ENCODE measurements at places on chromosomes 12 and 14.

GRCh38 chr14:32167907-32168306 is 33.9 kb upstream of the RNU6-7 start:
- no peak for DNase-seq

- no peak for DNase-seq
Measured at GRCh38 chr12:126219139-126219538, 1153.9 kb downstream of the AACS start.

GRCh38 chr12:7339675-7340074 is 35.8 kb downstream of the ACSM4 start:
- DNase-seq = no peak

- DNase-seq = no peak
Measured at GRCh38 chr12:38282886-38283285, 33.7 kb upstream of the ALG10B start.

DNA sequence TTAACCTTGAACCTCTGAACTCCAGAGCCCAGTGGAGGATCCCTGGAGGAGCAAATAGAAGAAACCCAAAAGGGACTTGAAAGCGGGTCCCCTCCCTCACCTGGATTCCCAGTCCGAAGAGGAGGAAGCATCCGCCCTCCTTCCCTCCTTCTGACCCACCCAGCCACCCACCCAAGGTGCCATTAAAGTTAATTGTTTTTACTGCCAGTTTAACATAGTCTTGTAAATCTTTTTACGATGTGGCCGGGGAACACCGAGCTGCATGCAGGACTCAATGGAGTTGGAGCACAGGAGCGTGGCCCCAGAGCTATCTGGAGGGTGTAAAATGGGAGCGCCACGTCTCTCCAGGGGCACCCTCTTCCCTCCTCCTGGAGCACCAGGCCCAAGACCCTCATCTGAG is 49.9 kb upstream of the TBX3 start:
- no peak for DNase-seq

DNA sequence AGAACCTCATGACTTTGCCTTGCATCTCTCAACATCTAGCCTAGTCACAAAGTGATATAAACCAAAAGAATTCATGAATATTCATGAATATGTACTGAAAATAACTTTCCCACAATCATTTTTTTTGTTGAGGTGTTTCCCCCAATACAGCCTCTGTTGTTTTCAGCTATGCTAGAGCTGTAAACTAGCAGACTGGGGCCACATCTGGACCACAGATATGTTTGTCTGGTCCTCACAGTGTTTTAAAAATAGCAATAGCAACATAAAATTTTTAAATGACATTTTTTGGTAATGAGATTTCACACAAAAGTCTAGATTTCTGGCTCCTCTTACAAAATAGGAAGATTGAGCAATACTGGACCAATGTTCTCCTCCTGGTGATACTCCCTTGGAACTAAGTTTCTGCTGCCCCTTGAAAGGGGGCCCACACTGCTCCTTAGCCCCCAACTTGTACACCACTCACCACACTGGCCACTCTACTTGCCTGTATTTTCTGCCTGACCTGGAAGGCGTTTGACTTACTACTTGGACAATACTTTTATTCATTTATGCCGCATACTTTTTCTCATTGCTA is 81.2 kb downstream of the BMP4 start:
- DNase-seq = no peak

- peak; percentile 30 for DNase-seq
Measured at GRCh38 chr12:3119192-3119755, 42.1 kb downstream of the TSPAN9 start.

GRCh38 chr12:132623072-132623869 is 4.7 kb downstream of the P2RX2 start:
- DNase-seq = no peak

- no peak for DNase-seq
Measured at GRCh38 chr12:71158361-71158882, 623 bp upstream of the TSPAN8 start.

- no peak for DNase-seq
Measured at GRCh38 chr14:93343266-93343665, 3.7 kb upstream of the COX8C start.

DNA sequence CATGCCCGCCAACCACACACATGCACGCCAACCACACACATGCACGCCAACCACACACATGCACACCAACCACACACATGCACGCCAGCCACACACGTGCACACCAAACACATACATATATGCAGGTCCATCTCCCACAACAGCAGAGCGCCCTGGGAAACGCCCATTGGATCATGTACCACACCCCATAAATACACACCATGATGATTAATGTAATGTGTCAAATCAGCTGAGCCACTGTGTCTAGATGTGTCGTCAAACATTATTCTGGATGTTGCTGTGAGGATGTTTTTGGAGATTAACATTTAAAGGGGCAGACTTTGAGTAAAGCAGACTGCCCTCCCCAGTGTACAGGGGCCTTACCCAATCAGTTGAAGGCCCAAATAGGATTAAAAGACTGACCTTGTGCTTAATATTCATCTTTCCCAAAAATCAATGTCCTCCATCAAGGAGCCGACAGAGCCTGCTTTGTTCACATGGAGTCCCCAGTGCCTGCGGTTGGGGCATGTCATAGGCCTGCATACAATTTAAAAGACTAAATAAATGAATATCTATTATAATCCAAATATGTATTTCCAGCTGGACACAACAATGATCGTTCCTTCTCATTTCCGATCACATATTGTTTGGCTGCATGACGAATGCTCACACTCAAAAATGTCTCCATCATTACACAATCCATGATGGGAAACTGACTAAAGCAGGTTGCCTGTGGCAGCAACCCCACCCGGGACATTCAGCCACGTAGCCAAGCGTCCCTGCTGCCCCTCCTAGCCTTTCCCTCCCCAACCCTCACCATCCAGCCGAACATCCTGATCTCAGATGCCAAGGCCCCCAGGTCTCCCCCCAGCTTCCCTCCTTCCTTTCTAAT is 23.2 kb upstream of the BDKRB2 start:
- no peak for DNase-seq

GRCh38 chr12:2244013-2244861 is 191.4 kb downstream of the CACNA1C start:
- no peak for DNase-seq

DNA sequence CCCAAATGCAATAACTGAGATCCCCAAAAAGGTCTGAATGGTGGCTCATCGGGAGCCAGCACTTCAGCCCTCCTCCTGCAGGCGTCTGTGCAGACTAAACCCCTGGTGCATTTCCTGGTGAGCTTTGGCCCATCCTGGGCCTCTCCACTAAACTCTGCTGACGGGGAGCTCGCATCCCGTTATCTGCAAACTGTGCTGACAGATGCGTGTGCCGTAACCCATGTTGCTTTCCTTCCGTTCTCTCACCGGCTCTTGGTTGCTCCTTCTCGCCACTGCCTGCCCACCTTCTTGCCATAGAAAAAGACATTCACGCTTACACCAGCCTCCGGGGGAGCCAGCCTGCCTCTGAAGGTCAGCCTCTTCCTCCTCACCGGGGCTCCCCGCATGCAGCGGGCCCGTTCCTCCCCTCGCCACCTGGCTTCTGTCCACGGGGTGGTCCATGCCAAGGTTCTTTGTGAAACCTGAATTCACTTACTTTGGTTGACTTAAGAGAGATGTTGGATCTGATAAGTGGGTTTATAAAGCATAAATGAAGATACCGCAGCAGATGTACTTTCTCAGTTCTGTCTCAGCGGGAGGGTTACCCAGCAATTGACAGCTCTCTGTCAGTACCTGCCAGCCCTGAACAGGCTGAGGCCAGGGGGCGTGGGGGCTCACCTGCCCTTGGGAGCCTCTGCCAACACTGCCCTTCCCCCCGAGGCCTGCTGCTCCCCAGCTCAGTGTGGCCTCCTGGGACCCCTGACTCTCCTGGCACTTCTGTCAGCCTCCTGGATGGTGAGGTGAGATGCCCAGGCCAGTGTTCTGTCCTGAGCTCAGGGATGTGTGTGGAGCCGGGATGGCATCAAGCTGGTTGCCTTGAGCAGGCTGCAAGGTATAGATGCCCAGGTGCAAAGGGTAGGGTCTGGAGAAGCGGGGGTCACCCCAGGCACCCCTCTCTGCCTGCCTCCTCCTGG is 14.2 kb downstream of the ZFYVE21 start:
- no peak for DNase-seq

DNA sequence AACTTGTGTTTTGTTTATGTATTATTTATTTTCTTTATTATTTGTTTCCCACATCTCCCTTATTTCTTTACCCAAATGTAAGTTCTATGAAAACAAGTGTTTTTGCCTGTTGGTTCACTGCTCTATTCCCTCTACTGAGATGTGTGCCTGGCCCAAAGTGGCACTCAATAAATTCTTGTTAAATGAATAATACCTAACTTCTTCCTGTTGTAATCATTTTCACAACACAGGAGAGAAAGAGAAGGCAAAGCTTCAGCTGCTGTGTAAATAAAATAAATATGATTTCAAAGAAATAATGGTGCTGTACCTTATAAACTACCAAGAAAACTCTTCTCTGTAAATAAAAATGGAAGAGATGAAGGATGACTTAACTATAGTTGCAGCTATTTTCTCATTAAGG is 116.2 kb downstream of the TRHDE start:
- DNase-seq = no peak

DNA sequence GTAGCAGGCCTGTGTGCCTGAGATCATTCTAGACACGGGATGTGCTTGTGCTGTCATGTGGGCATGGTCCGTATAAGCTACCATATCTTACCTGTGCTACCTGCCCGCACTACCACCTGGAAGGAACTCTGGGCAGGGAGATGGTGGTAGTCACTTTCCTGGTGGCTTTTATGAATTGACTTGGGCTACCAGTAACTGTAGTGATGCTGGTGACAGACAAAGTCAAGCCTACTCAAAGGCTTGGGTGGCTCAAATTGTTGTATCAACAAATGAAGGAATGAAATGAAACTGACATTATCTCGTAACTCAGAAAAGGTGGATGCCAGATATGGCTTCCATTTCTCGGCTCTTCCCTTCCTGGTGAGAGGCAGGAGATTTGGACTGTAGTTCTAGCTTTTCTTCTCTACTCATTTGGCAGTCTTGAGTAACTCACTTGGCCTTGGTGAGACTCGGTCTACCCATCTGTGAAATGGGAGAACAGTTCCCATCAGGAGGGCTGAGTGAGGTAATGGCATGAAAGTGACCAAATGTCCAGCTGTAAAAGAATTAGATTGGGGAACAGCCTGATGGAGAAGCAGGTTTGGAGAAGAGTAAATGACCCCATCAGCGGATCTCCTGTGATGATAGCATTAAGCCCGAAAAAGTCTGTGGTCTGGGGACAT is 81.3 kb downstream of the NOS1 start:
- no peak for DNase-seq

GRCh38 chr14:105076805-105077648 is 11.8 kb upstream of the GPR132 start:
- peak; percentile 56 for DNase-seq

- DNase-seq = peak; percentile 49
Measured at GRCh38 chr12:121893961-121894460, 5.4 kb downstream of the PSMD9 start.

- DNase-seq = no peak
Measured at GRCh38 chr12:104048162-104048561, 1.8 kb downstream of the GLT8D2 start.

DNA sequence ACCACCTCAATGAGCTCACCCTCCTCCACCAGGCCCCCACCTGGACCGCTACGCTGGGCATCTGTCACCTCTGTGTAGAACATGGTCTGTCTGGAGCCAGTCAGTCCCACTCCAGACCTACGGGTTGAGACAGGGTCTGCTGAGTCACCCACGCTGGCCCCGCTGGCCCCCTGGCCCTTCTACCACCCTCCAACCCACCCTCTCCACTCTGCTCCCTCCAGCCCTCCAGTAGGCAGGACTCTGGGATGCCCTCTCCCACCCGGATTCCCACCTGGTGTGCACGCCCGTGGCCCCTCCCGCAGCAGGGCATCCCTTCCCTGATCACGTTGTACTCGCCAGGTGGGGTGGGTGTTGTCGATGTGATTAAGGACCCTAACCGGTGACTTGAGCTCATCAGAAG is 4.6 kb upstream of the JAG2 start:
- no peak for DNase-seq

GRCh38 chr12:28050606-28051005 is 78.1 kb upstream of the PTHLH start:
- no peak for DNase-seq

DNA sequence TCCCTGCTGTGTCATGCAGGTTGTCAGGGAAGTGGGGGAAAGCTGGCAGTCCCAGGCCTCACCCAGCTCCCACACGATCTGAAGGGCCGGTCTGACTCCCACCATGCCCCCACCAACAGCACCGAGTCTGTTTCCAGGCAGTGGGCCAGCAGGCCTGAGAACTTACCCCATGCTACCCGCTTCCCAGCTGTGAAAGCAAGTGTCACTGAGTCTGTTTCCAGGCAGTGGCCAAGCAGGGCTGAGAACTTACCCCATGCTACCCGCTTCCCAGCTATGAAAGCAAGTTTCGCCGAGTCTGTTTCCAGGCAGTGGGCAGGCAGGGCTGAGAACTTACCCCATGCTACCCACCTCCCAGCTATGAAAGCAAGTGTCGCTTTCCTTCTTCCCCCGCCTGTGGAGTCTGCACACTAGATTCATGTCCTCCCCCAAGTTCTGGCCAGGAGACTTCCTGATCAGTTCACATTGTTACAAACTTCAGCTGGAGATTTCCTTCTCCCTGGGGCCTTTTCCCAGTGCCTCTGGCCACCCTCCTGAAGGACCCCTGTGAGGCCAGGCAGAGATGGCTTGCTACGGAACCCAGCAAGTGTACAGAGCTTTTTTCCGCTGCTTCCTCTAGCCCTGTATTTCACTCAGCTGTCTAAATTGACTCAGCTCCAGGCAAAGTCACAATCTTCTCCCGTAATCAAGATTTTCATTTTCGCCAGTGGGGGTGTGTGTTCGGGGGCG is 435.4 kb downstream of the TMTC2 start:
- DNase-seq = no peak

DNA sequence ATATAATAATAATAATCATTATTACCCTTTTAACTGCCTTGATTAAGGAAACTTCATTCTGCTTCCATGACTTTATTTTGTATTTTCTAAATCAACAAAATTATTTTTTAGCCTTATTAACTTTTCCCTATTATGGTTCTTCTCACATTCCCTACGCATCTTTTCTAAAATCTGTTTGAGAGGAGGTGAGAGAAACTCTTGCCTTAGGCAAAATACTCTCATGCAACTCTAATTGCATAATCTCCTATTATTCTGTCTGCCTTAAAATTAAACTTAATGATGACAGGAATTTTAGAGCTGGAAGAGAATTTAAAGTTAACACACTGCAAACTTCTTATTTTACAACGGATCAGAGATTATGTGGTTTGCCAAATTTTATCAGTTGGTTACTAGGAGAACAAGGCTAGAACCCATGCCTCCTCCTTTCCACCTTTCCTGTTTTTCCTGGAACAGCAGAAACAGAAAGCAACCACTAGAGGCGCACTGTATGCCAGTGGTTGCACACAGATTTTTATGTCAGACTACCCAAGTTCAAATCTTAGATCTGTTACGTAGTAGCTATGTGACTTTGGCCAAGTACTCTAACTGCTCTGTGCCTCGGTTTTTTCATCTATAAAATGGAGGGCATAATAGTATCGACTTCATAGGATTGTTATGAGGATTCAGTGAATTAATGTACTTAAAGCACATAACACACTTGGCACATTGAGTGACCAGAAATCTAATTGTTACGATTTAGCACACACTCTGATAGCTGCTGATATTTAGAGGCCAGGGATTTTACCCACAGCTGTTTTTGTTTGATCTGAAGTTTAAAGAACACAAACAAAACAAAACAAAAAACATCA is 4.3 kb upstream of the BRMS1L start:
- DNase-seq = peak; percentile 31

Measured in activated naive CD4-positive, alpha-beta T cell treated with anti-CD3 and anti-CD28 coated beads, Interleukin-2, amount 10 ng/mL, durations not matched to agents 7 days and 5 days (primary cell).